Pancreas (tissue), 10 donors: ENCODE measurements at places on chromosomes 6 and 20. TPM values are rescaled to one million over a fixed set of nuclear protein-coding genes. Genes with fewer than 3 reads are reported as not detected.

GRCh38 chr6:7424967-7425807 is 35.6 kb downstream of the RIOK1 start:
- peak; percentile 38 for DNase-seq

GRCh38 chr6:63571361-63572043 is 778 bp upstream of the LOC128125822 start:
- peak; percentile 82 for DNase-seq

DNA sequence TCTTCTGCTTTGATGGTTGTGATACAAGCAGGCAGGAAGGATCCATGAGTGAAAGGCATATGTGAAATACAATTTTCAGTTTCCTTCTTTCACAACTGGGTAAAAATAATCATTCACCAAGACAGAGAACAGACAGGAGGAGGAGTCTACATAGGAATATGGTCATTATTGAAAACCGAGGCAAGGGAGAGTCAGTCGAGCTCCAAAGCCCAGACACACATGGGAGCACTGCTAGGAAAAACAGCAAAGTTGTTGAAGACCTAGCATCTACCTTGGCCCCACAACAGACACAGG is 260.6 kb downstream of the ERMARD start:
- no peak for DNase-seq

GRCh38 chr20:18052856-18053255 is 4.9 kb downstream of the OVOL2 start:
- no peak for DNase-seq

RFX6 gene
- 0.51 TPM for total RNA-seq

DNA sequence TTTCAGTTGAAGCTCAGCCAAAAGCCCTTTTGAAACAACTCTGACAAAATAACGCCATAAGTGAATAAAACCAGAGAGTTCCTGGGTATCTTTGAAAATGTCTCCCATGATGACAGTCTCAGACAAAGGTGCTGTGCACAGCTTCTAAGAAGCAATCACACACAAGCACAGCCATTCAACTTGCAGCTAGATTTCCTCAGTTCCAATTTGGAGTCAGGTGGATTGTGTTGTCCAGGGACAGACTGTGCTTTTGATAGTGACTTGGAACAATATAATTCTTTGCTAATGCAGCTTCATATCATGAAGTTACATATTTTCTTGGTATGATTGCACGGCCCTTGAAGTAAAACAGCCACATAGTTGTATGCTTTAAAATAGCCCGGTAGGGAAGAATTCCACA is 105.6 kb downstream of the FARS2 start:
- no peak for DNase-seq

- DNase-seq = peak; percentile 35
Measured at GRCh38 chr6:72464791-72465691, 156.8 kb upstream of the KCNQ5 start.

SLC32A1 gene
- total RNA-seq = not detected

ID1 gene
- total RNA-seq = 39.3 TPM

APOM gene
- total RNA-seq = 0.87 TPM

DNA sequence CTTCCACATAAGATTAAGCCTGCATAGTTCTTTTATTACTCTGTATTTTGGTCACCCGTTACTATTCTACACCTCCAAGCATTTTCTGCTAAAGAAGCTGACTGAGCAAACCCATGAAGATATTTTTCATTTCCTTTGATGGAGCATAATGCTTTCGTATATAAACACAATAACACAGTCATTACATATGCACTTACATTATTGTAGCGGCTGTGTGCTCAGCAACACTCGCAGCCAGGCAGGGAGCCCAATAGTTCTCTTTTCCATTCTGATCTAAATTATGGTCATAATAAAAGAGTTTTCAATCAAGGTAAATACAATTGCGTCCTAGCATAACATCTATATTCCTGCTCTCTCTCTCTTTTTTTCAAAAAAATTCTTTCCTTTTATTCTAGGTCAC is 69.6 kb upstream of the TFB1M start:
- no peak for DNase-seq

DNA sequence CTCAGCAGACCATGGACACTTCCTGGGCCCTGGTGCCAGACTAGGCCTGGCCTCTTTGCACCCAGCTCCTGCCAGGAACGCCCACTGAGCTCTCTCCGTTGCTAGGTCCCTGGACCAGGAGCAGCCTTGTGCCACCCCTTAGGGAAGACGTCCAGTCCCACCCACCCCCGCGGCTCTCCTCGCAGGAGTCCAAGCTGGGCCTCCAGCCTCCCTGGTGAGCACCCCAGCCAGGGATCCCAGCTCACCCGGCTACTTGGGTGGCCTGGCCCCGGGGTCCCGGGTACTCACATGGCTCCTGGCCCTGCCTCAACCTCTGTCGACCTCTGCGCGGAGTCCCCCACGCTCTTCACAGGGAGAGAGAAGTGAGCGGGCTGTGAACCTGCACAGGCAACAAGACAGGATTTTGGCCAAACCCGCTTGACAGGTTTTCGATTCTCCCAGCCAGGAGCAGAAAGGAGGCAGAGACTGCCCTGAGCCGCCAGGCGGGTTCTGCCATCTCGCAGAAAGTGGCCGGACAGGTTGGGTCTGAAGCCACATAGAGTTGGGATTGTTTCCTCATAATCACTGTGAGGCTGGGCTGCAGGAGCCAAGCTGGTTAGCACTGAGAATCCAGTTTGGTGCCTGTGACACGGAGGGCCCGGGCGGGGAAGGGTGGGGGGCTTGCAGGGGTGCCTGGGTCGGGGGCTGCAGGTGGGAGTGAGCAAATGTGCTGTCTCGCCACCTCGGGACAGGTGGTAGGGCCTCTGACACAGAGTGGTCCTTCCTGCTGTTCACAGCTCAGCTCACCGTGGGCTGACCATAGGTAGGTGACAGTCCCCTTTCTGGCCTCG is at the start of gene RBBP8NL:
TSS of gene RBBP8NL (minus strand) at position 368 of the 830 bp plus-strand sequence. CDS start 7,892 bp downstream, outside the sequence.
- DNase-seq = peak; percentile 95

FAM209B gene
- total RNA-seq = not detected

GRCh38 chr20:63347081-63347741 is 13.9 kb downstream of the CHRNA4 start:
- no peak for DNase-seq

GRCh38 chr6:6057442-6058053 is 50.8 kb upstream of the NRN1 start:
- no peak for DNase-seq

TRAPPC3L gene
- not detected for total RNA-seq

DNA sequence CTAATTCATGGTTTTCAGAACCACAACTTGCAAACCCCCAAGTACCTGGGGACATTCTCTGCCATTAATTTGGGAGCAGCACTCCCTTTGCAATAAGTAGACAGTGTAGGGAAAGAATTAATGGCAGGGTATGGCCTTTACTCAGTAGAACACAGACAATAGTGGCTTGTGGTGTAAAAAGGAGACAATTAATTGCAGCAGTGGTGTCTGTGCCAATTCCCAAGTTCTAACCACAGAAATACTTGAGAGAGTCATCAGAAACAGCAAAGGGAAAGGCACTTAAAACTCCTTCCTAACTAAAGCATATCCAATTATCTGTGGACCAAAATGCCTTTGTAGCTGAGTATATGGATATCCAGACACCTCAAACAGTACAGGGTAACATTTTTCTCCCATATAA is 257.6 kb upstream of the POU3F2 start:
- no peak for DNase-seq

- peak; percentile 77 for DNase-seq
Measured at GRCh38 chr6:144285798-144286502, 815 bp downstream of the UTRN start.

DNA sequence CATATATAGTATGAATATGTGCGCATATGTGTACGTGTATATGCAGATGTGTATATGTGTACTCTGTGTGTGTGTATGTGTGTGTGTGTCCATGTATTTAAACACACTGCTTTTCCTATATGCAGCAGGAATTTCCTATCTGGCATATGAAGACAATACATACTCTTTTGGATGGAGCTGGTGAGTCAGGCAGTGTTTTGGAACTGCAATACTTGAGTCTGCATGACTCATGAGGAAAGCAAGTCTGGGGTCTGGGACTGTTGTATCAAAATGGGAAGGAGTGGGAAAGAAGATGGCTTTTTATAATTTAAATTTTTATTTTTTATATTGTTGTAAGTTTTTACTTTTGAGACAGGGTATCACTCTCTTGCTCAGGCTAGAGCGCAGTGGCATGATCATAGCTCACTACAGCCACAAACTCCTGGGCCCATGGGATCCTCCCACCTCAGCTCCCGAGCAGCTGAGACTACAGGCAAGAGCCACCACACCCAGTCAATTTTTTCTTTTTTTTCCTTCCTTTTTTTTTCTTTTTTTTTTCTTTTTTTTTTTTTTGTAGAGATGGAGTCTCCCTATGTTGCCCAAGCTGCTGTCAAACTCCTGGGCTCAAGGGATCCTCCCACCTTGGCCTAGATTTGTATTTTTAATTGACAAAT is 72.2 kb downstream of the ATXN1 start:
- no peak for DNase-seq

NELFE gene
- 22.5 TPM for total RNA-seq

BPIFA1 gene
- not detected for total RNA-seq

DNA sequence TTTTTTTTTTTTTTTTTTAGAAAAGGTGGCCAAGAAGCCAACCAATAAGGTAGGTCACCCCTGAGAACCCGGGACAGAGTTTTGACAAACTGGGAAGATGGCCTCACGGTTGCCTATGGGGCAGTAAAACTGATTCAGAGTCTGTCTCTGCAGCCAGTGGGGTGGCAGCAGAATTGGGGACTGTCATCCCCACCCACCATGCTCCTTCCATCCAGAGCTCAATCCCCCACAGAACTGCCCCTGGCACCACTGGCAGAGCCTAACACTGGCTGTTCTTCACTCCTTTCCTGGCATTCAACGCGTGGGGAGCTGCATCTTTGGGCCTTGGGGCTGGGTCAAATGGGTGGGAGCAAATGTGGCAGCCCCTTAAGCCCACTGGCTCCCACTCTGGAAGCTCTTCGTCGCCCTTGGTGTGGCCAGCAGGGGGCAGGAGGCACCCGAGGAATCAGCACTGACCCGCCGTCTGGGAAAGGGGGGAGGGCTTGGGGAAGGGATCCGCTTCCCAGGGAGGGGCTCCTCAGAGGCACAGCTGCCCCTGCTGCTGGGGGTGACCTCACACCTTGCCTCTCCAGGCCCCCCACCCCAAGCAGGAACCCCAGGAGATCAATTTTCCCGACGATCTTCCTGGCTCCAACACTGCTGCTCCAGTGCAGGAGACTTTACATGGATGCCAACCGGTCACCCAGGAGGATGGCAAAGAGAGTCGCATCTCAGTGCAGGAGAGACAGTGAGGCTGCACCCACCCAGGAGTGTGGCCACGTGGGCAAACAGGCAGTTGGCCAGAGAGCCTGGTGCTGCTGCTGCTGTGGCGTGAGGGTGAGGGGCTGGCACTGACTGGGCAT is 10.4 kb downstream of the CD40 start:
- DNase-seq = no peak

GGT7 gene
- total RNA-seq = 17.1 TPM

- no peak for DNase-seq
Measured at GRCh38 chr6:110592765-110593164, 116.4 kb upstream of the SLC22A16 start.

DNA sequence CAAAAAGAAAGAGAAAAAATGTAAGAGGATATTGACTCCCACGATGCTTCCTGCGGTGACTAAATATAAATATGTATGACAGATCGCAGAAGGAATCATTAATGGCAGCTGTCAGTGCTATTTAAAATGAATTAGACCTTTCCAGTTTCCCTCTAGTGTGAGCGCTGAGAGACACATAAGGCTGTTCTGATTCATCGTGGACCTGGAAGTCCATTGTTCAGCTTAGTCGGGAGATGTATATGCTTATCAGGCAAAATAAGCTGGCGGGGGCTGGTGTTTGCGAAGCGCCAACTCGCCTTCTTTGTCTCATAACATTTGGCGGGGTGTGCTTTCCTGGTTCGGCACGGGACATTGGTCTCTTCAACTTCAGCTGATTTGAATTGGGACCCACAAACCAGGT is 95.4 kb downstream of the CDH4 start:
- DNase-seq = no peak

SPATS1 gene
- not detected for total RNA-seq

LHFPL5 gene
- total RNA-seq = 4.2 TPM

DNA sequence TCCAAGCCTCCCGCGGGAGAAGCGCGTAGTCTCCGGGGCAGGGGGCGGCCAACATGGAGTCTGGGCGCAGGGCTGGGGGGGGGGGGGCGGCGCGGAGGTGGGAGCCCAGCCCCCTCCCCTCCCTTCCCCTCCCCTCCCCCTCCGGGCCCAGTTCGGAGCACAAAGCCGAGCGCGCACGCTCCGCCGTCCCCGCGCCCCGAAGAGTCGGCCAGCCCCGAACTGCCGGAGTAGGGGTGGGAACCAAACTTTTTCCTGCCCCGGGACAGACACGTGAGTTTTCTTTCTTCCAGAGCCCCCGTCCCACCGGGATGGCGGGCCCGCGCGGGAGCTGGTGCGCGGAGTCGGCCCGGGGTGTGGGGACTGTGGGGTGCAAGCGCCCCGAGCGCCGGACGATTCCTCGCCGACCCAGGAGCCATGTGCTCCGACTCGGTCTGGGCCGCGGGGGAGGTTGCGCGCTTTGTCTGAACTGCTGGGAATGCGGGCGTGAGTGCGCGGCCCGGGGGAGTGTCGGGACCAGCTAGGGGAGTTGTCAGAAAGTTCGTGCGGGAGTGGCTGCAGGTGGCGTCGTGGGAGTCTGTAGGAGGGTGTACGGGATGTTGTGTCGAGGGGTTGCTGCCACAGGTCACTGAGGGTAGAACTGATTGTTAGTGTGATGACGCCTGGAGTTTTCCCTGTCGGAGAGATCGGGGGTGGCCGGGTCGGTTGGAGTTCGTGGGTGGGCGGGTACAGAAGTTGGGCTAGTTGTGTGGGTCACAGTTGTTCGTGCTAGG is 1.2 kb downstream of the TGIF2 start:
- peak; percentile 69 for DNase-seq

GRCh38 chr20:20608041-20608440 is 104.4 kb downstream of the RALGAPA2 start:
- DNase-seq = no peak

SYNE1 gene
- total RNA-seq = 54.3 TPM

ERVFRD-1 gene
- total RNA-seq = not detected

DNA sequence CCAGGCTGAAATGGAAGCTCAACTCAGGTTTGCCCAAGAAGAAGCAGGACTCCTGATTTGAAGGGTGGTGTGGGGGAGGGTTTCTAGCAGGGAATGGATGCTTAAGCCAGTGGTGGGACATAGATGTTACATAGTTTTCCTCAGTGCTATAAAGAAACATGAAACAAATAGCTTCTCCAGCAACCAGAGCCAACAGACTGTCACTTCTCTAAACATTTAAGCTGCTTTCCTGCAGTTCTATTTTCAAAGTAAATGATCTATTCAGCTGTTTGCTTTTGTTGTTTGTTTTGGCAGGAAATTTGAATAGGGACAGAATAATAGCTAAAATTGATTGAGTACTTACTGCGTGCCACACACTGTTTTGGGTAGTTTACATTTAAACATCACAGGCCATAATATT is 169.0 kb downstream of the UST start:
- no peak for DNase-seq

GRCh38 chr6:151196555-151196954 is 43.2 kb upstream of the AKAP12 start:
- no peak for DNase-seq
